Stimulated activated CD8-positive, alpha-beta memory T cell treated with anti-CD3 and anti-CD28 coated beads, Interleukin-12 subunit alpha, Interleukin-12 subunit beta, amount 100 ng/mL, for 4 hours (primary cell): ENCODE measurements at places on chromosomes 1 and 21.

DNA sequence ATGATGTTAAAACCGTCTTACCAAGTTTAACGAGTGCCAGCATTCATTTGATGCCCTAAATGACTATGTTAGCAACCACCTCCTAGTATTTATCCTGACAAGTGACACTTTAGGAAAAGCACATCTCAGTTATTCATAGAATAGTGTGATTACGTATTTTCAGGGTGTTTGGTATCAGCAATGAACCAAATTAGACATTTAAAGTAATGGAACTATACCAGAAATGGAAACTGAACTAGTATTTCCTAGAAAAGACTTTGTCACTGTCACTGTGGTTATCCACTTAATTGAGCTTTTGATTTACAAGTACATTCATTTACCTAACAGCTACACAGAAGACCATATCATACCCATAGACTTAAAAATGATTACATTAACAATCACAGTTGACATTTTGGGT, 3.6 kb upstream of the IL12RB2 start:
- DNase-seq, result no peak

GRCh38 chr1:103561643-103562395, 9.6 kb upstream of the AMY2B start:
- no peak for DNase-seq

DNA sequence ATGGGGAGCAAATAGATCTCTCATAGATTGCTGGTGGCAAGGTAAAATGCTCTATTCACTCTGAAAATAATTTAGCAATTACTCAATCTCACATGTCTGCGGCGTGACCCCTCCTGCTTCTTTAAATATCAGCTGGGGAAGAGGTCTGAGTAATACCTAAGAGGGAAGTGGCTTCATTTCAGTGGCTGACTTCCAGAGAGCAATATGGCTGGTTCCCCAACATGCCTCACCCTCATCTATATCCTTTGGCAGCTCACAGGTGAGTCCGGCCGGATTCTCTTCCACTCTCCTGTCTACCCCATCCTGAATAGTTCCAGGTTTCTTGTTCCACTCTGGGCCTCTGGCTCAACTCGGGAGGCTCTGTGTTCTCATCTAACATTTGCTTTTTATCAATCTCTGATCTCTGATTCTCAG, at the start of gene SLAMF7:
Gene SLAMF7 (plus strand): TSS at position 150 of the 414 bp plus-strand sequence. CDS start 55 bp downstream, at position 205.
- peak; percentile 30 for DNase-seq

GRCh38 chr21:26900980-26901379, 55.8 kb upstream of the ADAMTS1 start:
- no peak for DNase-seq

DNA sequence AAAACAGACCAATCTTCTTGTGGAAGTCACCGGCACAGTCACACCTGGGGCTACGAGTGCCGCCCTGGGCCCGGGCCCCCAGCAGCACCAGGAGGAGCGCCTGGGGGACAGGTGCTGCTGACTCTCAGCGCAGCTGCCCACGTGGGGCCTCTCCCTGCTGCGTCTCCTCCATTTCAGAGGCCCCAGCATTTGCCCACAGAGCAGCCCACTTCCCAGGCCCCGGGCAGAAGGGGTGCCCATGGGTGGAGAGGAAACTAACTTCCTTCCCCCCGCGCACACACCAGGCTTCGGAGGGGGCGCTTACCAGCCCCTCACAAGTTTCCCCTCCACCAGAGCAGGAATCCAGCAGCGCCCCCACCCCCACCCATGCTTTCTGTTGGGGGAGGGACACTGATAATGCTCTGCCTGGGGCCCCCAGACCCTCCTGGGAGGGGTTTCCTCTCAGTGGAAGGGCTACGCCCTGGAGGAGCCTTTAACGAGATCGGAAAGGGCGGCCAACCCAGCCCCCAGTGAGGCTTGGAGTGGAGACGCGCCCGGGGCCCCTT, 440 bp downstream of the TNFRSF25 start:
- DNase-seq, result no peak

GRCh38 chr1:230345139-230345885, 80.8 kb downstream of the PGBD5 start:
- DNase-seq, result no peak

- DNase-seq, result no peak
Measured at GRCh38 chr21:14699433-14700407, 153.6 kb upstream of the SAMSN1 start.

DNA sequence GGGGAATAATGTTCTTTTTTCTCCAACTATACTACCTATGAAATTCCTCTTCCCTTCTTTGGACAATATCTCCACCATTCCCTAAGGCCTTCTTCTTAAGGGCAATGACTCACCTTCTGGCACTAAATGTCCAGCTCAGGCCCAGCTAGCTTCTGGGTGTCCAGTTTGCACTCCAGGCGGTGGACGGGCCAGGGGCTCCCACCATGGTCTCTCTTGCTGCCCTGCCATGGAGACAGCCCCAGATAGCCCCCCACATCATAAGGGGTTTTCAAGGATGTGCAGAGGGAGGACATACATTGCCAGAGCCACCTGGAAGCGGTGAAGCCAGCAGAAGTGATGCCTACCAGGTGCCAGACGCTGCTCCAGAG, 43.8 kb downstream of the C1orf198 start:
- no peak for DNase-seq

GRCh38 chr1:23699280-23700179, 7.9 kb downstream of the RPL11 start:
- no peak for DNase-seq

GRCh38 chr1:183593356-183593755, 3.1 kb upstream of the NCF2 start:
- DNase-seq, result no peak

- no peak for DNase-seq
Measured at GRCh38 chr1:232499188-232499587, 130.7 kb downstream of the SIPA1L2 start.
